ENCODE measurements at places on chromosomes 5 and 9. TPM values are rescaled to one million over a fixed set of nuclear protein-coding genes. Genes with fewer than 3 reads are reported as not detected.

DNA sequence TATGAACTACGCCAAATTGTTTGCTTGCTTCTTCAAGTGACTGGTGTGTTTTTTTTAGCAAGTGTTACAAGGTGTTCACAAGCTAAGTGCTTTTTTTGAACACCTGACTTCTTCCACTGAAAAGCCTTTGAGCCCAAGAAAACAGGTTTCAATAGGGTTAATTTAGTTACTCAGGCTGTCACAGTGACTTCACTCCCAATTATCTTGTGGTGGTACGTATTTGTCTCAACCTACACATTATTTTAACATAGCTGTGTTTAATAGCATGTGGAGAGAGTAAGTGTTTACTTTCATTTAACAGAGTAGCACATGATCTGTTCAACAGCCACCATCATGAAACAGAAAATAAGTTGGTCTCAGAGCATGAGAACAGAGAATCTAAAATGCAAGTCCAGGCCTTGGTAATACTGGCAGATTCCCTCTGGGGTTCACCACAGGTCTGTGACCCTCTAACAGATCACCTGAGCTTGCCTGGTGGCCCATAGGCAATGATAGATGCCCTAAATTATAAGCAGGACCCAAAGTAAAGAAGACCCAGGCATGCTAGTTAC, 267.7 kb upstream of the SMARCA2 start:
- no peaks in the 10 kb centered on the region for H3K27me3 ChIP-seq
- no peak overlapping the region for H3K27ac ChIP-seq
- H3K4me3 ChIP-seq, result no peak overlapping the region
- H3K4me1 ChIP-seq, result no peaks in the 10 kb centered on the region

- H3K36me3 ChIP-seq, result no peaks in the 10 kb centered on the region
- peaks cover 15% of the 10 kb centered on the region for H3K4me1 ChIP-seq
- H3K27me3 ChIP-seq, result no peaks in the 10 kb centered on the region
- peak overlapping the region; percentile 45 for H3K4me3 ChIP-seq
- DNase-seq, result no peak
These were observed 9.6 kb upstream of the AKNA start for GRCh38 chr9:114397219-114397847.

Gene PPIC
- total RNA-seq, result 9.0 TPM

DNA sequence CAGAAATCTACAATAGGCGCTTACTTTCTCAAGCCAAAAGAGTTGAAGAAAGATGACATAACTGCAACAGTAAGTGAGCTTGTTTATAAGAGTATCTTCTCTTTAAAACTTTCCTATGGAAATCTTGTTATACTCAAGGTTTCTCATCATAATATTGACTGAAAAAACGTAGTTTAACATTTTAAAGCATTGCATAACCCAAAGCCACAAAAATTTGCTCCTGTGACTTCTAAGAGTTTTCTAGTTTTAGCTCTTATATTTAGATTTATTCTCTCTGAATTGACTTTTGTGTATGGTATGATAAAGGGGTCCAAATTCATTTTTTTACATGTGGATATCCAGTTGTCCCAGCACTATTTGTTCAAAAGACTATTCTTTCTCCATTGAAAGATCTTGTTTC, 15.2 kb downstream of the WDR36 start:
- DNase-seq, result no peak
- peaks cover 41% of the 10 kb centered on the region for H3K36me3 ChIP-seq
- H3K4me3 ChIP-seq, result no peak overlapping the region
- H3K4me1 ChIP-seq, result no peaks in the 10 kb centered on the region
- H3K27ac ChIP-seq, result no peak overlapping the region

DNA sequence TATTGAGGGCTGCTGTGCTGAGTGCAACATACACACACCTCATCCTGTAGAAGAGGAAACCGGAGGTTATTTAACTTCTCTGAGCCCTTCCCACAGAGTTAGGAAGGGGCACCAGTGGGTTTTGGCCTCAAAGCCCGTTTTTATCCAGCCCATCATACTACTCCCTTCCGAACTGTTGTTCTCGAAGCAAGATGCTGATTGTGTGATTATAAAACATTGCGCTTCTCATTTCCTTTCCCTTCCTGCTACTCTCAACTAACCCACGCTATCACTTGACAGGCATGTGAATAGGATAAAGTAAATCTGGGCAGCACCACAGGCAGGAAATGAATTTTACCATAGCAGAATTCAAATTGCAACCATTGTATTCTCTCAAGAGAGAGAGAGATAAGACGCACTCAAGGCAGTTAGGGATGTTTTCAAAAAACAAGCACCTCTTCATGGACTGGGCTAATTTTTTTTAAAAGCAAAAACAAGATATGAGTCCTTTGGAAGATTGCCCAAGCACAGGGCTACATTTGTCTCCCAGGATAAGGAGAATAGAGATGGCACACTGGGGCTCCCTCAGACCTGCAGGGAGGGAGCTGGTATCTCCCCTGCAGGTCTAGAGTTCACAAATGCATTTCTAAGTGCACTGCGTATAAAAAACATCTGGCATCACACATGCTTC, 52.6 kb downstream of the GNA14 start:
- DNase-seq, result no peak
- no peaks in the 10 kb centered on the region for H3K4me1 ChIP-seq
- no peak overlapping the region for H3K4me3 ChIP-seq
- no peaks in the 10 kb centered on the region for H3K36me3 ChIP-seq
- H3K27me3 ChIP-seq, result no peaks in the 10 kb centered on the region
- no peak overlapping the region for H3K27ac ChIP-seq

DNA sequence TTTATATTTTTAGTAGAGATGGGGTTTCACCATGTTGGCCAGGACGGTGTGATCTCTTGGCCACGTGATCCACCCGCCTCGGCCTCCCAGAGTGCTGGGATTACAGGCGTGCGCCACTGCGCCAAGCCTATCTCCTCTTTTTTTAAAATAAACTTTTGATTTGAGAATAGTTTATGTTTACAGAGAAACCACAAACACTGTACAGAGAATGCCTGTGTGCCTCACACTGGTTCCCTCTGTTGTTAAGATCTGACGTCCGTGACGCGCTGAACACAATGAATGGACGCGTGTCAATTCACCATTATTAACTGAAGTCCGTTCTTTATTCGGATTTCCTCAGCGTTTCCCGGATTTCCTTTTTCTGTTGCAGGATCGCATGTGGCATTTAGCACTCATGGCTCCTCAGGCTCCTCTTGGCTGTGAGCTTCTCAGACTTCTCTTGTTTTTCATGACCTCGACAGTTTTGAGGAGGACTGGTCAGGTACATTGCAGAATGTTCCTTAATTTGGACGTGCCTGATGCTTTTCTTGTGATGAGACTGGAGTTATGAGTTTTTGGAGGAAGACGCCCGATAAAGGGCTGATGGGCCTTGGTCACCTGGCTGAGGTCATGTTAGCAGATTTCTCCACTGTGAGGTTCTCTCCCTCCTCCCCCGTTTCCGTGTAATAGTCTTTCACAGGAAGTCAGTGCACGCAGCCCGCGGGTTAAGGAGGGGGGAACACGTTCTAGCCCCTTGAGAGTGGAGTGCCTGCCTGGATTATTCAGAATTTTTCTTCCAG, 69.6 kb downstream of the ANKRD33B start:
- H3K36me3 ChIP-seq, result no peaks in the 10 kb centered on the region
- H3K27ac ChIP-seq, result no peak overlapping the region
- H3K4me3 ChIP-seq, result no peak overlapping the region
- peaks cover 47% of the 10 kb centered on the region for H3K4me1 ChIP-seq

DNA sequence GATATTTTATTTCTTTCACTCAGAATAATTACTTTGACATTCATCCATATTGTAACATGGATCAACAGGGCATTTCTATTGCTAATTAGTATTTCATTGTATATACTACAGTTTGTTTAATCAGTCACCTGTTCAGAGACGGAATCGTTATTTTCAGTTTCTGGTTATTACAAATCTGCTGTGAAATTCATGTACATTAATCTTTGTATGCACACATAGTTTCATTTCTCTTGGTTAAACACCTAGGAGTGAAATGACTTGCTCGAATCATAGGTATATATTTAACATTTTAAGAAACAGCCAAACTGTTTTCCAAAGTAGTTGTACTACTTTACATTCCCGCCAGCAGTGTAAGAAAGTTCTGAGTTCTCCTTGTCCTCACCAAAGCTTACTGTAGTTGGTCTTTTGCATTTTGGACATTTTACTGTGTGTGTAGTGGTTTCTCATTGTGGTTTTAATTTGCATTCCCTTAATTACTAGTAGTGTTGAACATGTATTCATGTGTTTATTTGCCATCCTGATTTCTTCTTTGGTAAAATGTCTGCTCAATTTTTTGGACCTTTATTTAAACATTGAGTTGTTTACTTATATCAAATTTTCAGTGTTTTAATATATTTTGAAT, 198.2 kb downstream of the SAXO1 start:
- no peaks in the 10 kb centered on the region for H3K4me1 ChIP-seq
- H3K27ac ChIP-seq, result no peak overlapping the region
- H3K36me3 ChIP-seq, result no peaks in the 10 kb centered on the region
- H3K4me3 ChIP-seq, result no peak overlapping the region
- no peaks in the 10 kb centered on the region for H3K27me3 ChIP-seq

DNA sequence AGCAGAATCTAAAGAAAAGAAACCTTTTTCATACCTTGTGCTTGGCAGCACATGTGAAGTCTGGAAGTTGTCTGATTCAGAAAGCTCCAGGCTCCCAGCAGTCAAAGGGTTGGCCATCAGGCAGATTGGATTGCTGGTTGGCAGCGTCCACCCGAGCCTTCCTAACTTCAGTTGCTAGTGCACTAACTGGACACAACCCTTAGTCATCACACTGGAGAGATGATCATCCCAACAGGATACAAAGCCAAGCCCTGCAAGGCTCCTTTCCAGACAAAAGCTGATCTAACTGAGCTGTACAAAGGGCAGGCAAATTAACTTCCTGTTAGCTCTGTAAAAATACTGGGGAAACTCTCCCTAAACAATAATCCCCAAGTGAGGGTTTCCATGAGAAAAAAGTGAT, 185.6 kb downstream of the SNX18 start:
- no peaks in the 10 kb centered on the region for H3K27me3 ChIP-seq
- H3K36me3 ChIP-seq, result no peaks in the 10 kb centered on the region
- no peak for DNase-seq
- H3K4me3 ChIP-seq, result no peak overlapping the region

DNA sequence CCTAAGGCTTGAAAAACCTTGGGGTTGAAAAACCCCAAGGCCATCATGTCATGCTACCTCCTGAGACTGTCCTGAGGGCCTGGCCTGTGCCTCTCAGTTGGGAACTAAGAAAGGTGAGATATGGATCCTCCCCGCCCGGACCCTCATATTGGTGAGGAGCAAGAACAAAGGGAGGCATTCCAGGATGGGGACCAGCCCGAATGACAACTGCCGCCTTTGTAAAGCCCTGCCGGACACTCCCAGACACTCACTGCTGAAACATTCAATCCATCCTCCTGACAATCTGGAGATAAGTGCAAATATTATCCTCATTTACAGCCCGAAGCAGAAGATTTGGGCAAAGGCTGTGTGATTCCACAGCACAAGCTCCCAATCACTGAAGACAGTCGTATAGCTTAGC, 298.3 kb downstream of the NSG2 start:
- no peak overlapping the region for H3K4me3 ChIP-seq
- H3K4me1 ChIP-seq, result no peaks in the 10 kb centered on the region
- no peak for DNase-seq
- no peaks in the 10 kb centered on the region for H3K36me3 ChIP-seq
- no peak overlapping the region for H3K27ac ChIP-seq
- H3K27me3 ChIP-seq, result no peaks in the 10 kb centered on the region

- DNase-seq, result no peak
- no peaks in the 10 kb centered on the region for H3K4me1 ChIP-seq
- no peaks in the 10 kb centered on the region for H3K36me3 ChIP-seq
- no peaks in the 10 kb centered on the region for H3K27me3 ChIP-seq
- no peak overlapping the region for H3K27ac ChIP-seq
These were observed 15.1 kb downstream of the FGF1 start for GRCh38 chr5:142670804-142671203.

GRCh38 chr9:17653947-17654465, 75.1 kb downstream of the SH3GL2 start:
- no peaks in the 10 kb centered on the region for H3K4me1 ChIP-seq
- H3K27ac ChIP-seq, result no peak overlapping the region
- no peak for DNase-seq
- H3K36me3 ChIP-seq, result no peaks in the 10 kb centered on the region
- no peak overlapping the region for H3K4me3 ChIP-seq

DNA sequence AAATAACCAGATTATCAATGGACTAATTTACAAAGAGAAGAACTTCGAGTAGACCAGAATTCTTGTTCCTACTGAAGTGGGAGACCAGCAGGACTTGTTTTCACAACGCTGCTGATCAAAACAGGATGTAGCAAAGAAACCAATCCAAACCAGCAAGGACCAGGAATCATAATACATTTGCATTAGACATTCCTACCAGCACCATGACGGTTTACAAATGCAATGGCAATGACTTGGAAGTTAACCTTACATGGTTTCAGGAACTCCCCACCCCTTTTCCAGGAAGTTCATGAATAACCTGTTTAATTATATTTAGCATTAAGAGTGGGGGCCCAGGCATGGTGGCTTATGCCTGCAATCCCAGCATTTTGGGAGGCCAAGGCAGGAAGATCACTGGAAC, 100.0 kb downstream of the LPAR1 start:
- H3K27ac ChIP-seq, result no peak overlapping the region
- H3K27me3 ChIP-seq, result no peaks in the 10 kb centered on the region
- no peak overlapping the region for H3K4me3 ChIP-seq
- no peak for DNase-seq

Gene NR4A3
- total RNA-seq, result 0.23 TPM

Gene ST8SIA4
- total RNA-seq, result 0.50 TPM

- H3K4me1 ChIP-seq, result peaks cover 12% of the 10 kb centered on the region
- H3K4me3 ChIP-seq, result no peak overlapping the region
- no peaks in the 10 kb centered on the region for H3K36me3 ChIP-seq
- no peak for DNase-seq
- no peaks in the 10 kb centered on the region for H3K27me3 ChIP-seq
These were observed 171.1 kb upstream of the SMIM23 start for GRCh38 chr5:171614511-171614910.

DNA sequence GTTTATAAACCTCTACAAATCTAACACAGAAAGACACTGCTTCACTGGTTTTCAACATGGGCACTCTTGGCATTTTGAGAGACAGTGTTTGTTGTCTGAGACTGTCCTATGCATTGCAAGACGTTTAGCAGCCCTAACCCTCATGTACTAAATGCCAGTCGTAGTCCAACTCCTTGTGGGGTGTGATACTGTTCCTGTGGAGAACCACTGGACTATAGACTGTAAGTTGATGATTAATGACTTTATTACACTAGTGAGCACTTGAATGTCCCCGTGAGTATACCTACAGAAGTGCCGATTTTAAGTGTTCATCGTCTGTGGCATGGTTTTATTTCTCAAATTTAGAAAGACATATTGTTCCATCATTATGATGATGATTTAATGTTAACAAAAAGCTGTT, 46.2 kb downstream of the RECK start:
- no peaks in the 10 kb centered on the region for H3K4me1 ChIP-seq
- no peaks in the 10 kb centered on the region for H3K27me3 ChIP-seq
- H3K36me3 ChIP-seq, result no peaks in the 10 kb centered on the region
- DNase-seq, result no peak
- no peak overlapping the region for H3K4me3 ChIP-seq

GRCh38 chr5:179195561-179196404, 135.6 kb downstream of the ZNF354C start:
- DNase-seq, result no peak
- no peaks in the 10 kb centered on the region for H3K27me3 ChIP-seq
- no peaks in the 10 kb centered on the region for H3K36me3 ChIP-seq
- no peak overlapping the region for H3K4me3 ChIP-seq
- no peak overlapping the region for H3K27ac ChIP-seq
- H3K4me1 ChIP-seq, result no peaks in the 10 kb centered on the region

Measured in H1 (cell line).